ENCODE measurements at places on chromosomes 16 and 17. TPM values are rescaled to one million over a fixed set of nuclear protein-coding genes. Genes with fewer than 3 reads are reported as not detected.

HSD17B2 gene
- not detected for total RNA-seq

DNA sequence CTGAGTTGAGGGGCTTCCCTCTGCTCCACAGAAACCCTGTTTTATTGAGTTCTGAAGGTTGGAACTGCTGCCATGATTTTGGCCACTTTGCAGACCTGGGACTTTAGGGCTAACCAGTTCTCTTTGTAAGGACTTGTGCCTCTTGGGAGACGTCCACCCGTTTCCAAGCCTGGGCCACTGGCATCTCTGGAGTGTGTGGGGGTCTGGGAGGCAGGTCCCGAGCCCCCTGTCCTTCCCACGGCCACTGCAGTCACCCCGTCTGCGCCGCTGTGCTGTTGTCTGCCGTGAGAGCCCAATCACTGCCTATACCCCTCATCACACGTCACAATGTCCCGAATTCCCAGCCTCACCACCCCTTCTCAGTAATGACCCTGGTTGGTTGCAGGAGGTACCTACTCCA lies 26.0 kb downstream of the STH start:
- DNase-seq = no peak

- no peak for DNase-seq
These were observed 47.6 kb downstream of the HSD17B2 start for GRCh38 chr16:82082543-82083244.

ASPHD1 gene
- total RNA-seq = 0.32 TPM

- no peak for DNase-seq
These were observed 80.9 kb upstream of the C17orf78 start for GRCh38 chr17:37294888-37295287.

GPRC5B gene
- total RNA-seq = 67.6 TPM

- no peak for DNase-seq
These were observed 10.7 kb upstream of the SEZ6 start for GRCh38 chr17:29016345-29017210.

All from heart left ventricle (tissue), 16 donors.